Liver (tissue), 10 donors: ENCODE measurements at places on chromosomes 1 and 21.

- no peak for DNase-seq
These were observed 35.7 kb upstream of the GPR88 start for GRCh38 chr1:100502052-100502792.

GRCh38 chr21:28482657-28483056, 510.0 kb downstream of the LTN1 start:
- DNase-seq, result no peak

DNA sequence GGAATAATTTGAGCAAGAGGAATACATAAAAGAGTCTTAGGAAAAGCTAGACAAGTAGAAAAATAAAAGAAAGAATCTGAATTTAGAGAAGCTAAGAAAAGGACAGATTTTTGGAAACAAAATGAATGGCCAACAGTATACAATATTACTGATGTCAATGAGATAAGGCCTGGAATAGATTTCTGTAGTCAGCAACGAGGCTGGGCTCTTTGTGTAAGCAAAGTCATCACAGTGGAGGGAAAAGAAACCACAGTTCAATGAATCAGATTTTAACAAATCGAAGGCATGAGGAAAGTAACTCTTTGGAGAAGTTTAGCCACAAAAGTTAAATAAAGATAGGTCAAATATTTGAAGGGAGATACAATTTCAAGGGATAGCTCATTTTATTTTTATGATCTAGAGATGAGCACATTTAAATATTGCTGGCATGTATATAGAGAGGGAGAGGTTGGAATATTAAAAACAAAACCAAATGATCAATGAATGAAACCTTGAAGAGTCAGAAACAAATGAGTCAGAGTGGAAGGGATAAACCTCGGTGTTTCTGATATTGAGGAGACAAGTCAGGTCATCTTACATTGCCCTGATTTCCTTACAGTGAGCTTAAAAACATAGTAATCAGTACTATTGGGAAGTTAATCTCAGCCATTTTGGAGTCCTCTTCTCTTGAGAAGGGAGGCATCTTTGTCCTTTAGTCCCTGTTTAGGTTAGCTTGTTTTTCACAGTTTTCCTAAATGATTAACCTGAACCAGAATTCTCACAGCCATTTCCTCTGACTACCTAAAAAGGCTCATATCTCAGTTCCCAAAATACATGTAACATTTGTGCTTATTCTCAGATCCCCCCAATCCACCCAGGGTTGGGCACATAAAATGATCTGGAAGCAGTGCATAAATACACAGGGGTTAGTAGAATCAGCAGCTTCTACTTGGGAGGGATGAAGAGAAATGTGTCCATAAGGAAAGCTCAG, 620.0 kb upstream of the B3GALT2 start:
- DNase-seq, result no peak

DNA sequence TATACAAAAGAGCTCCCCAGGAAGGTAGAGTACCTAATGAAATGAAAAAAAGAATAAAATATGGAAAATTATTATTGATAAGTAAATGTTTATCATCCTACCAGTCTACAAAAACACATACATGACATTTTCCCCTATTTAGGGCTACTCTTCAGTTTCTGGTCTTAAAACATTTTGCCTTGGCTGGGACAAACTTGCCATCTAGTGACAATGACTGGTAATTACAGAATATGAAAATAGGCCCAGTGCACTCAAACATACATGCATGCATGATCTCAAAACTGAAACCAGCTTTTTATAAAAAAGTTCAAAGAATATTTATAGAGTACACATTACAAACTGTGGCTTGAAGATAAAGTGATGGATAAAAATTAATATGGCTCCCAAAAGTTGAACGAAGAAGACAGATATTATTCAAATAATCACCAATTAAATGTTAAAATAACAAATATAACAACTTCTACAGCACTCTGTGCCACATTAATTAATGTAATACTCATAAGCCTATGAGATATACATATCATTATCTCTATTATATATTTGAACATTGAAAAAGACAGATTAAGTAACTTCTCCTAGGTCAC, 10.5 kb upstream of the RNPC3 start:
- no peak for DNase-seq

- no peak for DNase-seq
These were observed 119.0 kb upstream of the PPP2R5A start for GRCh38 chr1:212166244-212166643.

DNA sequence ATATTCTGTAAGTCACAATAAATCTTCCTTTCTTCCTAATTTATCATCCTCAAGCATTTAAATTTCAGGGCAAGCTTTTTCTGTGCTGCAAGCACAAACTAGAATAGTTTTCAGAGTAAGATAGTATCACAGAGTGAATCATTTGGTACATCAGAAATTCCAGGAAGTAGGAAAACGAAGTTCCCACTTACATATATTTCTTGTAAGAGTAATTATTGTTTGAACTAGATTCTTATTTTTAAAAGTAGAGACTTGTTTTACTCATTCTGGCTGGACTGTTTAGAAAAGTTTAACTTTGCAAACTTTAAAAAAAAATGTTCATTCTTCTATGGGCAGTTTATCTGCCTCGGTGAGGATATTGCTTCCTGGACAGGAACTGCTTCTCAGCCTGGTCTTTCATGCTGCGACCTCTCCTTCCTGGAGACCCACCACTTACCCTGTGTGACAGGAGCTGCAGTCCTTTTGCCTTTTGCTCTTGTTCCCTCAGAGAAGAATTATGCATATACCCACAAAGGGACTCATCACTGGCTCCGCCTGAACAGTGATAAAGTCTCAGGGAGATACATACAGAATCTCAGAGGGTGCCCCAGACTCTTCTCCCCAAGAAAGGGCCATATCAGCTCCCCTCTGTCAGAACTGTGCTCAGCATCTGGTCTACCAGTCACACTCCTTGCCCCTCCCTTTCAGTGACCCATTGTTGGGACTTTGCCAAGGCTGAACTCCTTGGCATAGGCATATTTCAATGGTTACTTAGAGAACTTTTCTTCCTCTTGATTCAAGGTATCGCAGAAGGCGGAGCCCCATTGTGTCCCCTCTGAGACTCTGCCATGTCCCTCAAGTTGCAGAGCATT, 102.7 kb upstream of the CD55 start:
- no peak for DNase-seq

GRCh38 chr1:116697548-116698243, 30.2 kb upstream of the IGSF3 start:
- peak; percentile 16 for DNase-seq

- DNase-seq, result no peak
These were observed 5.0 kb upstream of the PTPN7 start for GRCh38 chr1:202165267-202165941.

- DNase-seq, result no peak
These were observed 28.9 kb upstream of the DNAJC11 start for GRCh38 chr1:6730473-6730872.

- no peak for DNase-seq
These were observed 98.6 kb upstream of the KRTAP19-8 start for GRCh38 chr21:31136891-31137290.

DNA sequence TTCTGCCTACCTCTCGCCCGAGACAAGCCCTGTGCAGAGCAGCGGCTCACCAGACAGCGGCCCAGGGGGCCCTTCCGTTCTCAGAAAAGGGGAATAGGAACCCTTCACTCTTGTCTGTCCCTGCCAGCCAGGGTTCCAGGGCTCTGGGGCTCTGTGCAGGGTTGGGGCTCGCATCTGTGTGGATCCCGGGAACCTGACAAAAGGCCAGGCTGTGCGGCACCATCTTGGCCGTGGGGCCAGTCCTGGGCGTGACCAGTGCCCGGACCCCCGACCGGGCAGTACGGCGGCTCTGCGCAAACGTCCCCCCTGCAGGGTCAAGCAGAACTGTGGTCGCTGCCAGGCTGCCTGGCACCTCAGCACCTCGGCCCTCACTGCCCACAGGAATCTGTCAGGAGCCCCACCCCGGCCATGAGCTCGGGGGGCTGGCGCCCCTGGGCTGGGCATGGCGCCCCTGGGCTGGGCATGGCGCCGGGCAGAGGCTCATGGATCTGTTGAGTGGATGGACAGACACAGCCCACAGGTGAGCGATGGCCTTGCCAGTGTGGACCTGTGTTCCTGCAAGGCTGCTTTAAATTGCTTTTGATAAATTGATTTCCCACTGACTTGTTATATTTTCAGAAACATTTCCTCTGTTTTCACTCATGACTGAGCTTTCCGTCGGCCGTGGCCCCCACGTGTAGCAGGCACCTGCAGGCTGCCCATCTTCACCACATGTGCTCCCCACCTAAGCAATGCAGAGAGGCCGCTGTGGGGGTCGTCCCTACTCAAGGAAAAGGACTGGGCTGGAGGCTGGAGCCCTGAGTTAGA, 59.0 kb downstream of the SLX9 start:
- no peak for DNase-seq

DNA sequence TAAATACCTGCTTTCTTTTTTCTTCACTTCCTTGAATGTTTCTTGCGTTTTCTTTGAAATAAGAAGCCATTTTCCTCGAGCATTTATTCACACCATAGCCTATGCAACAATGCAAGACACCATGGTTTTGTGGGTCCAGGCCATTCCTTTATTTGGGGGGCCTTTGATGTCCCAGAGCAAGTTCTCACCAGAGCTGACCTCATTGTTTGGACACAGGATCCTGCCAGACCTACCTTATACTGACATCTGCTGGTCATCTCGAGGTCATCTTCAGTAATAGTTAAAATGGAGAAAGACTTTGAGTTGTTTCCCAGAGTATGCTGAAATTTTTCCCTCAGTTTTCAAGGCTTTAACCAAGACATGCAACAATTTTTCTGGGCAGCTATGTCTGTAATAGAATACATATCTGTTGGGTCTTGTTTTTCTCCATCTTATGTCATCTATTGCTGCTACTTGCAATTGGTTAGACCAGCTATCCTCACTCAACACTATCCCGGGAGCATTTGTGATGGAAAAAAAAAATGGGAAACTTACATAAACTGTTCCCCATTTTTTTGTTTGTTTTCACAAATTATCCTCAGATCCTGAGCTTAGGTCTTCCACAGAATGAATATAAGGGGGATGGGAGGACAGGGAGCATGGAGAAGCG, 34.0 kb upstream of the BACE2 start:
- DNase-seq, result no peak

DNA sequence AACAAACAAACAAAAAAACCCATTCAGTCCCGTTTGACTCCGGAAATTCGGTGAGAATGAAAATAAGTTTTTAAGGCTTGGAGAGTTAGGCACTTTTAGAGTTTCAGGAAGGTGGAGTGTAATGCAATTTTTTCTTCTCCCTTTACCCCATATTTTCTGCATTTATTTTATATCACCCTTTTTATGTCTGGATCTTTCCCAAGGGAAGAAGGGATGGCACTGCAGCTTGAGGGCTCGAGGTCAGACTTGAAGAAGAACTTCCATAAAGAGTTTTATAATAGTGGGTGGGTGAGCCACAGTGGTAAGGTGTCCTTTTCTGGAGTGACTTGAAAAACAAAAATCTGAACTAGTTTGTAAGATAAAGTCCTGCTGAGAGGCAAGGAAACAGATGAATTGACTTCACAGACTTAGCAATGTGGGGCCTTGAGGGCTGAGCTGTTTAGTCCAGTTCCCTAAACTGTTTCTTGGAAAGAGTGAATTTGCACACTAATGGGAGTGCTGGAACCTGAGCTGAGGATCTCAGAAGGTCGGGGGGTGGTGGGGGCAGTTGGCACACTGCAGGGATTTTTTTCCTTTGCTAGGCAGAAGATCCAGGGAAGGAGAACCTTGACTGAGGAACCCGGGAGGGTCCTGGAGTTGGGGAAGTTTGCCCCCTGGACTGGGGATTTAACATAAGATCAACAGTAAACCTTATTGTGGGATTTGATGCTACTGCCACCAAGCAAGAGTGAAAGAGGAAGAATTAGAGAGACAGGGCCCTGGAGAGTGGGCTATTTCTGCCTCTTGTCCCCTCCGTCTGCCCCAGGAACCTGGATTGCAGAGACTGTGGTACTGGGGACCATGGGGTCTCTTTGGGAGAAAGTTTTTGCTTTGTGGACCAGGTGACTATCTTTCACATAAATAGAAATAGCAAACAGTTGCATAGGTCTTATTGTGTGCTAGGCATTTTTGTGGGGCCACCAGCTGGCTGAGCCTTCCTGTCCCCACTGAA, 1.8 kb upstream of the MEX3A start:
- no peak for DNase-seq

DNA sequence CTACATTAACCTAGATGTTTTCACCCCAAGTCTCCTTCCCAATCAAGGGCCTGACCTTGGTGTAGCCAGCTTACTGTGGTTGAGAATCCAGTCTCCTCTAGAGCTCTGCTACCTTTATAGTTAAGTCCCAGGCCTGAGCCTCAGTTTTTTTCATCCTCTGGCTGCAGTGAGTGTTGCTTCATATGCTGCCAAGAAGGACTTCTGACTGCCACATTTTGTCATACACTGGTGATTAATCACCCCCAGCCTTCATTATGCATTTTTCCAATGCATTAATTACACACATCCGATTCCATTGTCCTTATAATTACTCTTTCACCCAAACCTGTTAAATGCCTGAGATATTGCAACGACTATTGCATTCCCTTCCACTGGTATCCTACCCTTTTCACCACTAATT, 66.3 kb upstream of the FGGY start:
- no peak for DNase-seq

DNA sequence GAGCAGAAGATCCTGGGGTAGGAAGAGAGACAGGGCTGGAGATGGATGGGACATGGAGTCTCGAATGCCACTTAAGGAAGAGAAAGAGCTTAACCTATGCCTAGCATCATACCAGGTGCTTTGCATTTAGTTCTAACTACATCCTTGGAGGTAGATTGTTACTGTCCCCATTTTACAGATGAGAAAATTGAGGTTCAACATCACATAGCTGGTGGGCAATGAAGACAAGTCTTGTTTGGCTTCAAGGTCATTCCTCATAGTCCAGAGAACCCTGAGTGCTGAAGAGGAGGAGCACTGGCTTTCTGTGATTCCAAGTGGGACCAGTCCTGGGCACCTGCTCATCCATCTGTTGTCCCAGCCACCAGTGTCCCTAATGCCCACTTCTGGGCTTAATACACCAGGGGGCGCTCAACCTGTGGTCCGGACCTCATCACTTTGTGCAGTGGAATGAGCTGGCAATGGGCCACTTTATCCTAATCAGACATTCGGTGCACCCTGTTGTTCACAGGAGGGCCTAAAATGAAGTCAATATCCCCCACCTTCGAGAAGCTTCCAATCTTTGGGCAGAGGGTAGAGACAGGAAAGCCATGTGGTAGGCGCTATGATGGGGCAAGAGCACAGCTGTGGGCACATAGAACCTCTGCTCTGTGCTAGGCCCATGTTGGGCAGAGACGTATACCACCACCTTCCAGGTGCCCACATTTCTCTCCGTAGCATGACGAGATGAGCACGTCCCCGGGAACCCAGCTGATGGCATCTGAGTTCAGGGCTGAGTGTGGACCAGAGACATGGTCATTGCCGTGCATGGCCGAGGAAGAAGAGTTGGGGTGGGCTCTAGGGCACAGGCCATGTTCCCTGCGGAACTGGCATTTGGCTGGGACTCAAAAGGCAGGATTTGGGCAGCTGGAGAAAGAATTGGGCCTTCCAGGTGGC, 9.2 kb downstream of the RPS6KA1 start:
- DNase-seq, result peak; percentile 73

- no peak for DNase-seq
These were observed 1.8 kb upstream of the HSPG2 start for GRCh38 chr1:21938732-21939538.
